ENCODE measurements at places on chromosomes 6 and 20.
A peak's percentile ranks its signal among the peaks of the same experiment; 100 is the strongest.

- H3K27me3 ChIP-seq = no peaks in the 10 kb centered on the region
- peak; percentile 64 for DNase-seq
- peaks cover 12% of the 10 kb centered on the region for H3K36me3 ChIP-seq
- peaks cover 36% of the 10 kb centered on the region for H3K4me1 ChIP-seq
These were observed 77.6 kb downstream of the ZMYND8 start for GRCh38 chr20:47278907-47279348.

GRCh38 chr6:5080574-5080973, 4.6 kb upstream of the PPP1R3G start:
- no peak overlapping the region for H3K27ac ChIP-seq
- DNase-seq = no peak

DNA sequence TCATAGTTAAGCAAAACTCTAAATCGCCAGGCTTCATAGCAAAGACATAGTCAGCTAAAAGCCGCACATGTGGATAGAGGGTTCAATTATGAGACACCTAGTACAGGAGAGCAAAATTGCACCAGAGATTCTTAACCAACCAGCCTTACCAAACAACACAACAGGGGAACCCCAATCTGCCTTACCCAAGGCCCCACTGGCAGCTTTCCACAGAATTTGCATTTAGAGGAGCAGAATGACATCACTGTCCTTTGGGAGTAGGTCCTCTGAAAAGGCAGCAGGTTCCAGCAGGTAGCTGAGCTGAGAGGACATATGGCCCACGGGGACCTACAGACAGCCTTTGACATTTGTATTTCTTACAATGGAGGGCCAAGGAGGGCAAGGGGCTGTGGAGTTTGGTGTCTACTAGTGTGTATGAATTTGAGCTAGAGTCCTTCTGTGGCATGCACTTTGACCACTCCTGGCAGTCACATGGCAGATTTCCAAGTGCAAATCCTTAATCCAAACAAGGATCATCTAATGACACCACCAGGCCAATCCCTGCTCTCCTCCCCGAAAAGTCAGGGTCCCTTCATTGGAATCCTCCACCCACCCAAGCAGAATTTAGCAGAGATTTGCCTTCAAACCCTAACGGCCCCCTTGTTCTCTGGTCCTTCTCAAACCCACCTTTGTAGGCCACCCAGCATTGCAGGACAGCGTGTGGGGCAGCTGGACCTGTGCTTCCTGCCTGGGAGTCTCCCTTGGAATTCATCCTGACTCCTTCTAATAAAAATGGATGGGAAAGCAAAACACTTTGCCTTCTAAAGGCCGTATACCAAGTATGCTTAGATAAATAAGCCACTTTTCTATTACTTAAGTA, 171.2 kb upstream of the SUPT3H start:
- H3K4me3 ChIP-seq = no peak overlapping the region
- no peak overlapping the region for H3K27ac ChIP-seq
- no peaks in the 10 kb centered on the region for H3K27me3 ChIP-seq

DNA sequence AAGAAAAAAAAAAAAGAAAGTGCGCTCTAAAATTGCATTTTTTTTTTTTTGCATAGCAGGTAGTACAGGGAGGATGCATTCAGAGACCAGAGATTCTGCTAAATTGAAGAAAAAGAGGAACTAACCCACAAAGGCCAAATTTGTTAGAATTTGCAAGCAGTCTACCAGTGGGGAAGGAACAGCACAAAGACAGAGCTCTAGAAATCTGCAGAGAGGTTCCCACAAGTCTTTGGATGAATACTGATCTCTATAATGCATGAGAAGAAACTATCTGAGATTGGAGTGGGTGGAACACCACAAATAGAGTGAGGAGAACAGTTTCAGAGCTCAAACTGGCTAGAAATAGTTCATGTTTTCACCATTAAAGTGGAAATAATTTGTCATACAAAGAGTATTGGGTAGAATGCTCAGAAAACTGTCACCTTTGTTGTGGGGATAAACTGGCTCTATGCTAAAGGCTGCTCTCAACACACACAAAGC, 79.6 kb upstream of the AHI1 start:
- H3K27me3 ChIP-seq = no peaks in the 10 kb centered on the region
- H3K4me3 ChIP-seq = no peak overlapping the region
- no peaks in the 10 kb centered on the region for H3K4me1 ChIP-seq
- no peak overlapping the region for H3K27ac ChIP-seq

- H3K4me3 ChIP-seq = no peak overlapping the region
- no peaks in the 10 kb centered on the region for H3K4me1 ChIP-seq
- no peaks in the 10 kb centered on the region for H3K36me3 ChIP-seq
- DNase-seq = no peak
- H3K27me3 ChIP-seq = no peaks in the 10 kb centered on the region
- H3K27ac ChIP-seq = no peak overlapping the region
These were observed 10.2 kb upstream of the HIVEP1 start for GRCh38 chr6:12001706-12002435.

- no peaks in the 10 kb centered on the region for H3K36me3 ChIP-seq
- H3K4me1 ChIP-seq = peaks cover 12% of the 10 kb centered on the region
- no peaks in the 10 kb centered on the region for H3K27me3 ChIP-seq
- H3K4me3 ChIP-seq = no peak overlapping the region
- DNase-seq = no peak
These were observed 19.1 kb upstream of the ARMC12 start for GRCh38 chr6:35717449-35718374.

GRCh38 chr20:846894-847278, 13.4 kb downstream of the FAM110A start:
- no peaks in the 10 kb centered on the region for H3K36me3 ChIP-seq

DNA sequence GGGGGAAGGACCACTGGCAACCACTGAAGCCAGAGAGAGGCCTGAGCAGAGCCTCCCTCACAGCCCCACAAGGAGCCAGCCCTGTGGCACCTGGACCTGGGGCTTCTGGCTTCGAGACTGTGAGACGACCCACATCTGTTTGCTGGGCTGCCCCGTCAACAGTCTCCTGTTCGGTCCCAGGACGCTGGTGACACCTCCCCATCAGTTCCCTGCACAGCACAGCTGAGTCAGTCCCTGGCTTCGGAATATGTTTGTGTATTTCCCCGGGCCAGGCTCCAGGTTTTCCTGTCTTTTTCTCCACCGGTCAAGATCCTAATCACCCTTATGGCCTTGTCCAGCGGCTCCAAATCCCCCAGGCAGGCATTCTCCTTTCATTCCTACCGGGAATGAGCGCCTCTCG, 46.4 kb upstream of the SMOC2 start:
- no peaks in the 10 kb centered on the region for H3K27me3 ChIP-seq
- no peaks in the 10 kb centered on the region for H3K4me1 ChIP-seq
- H3K4me3 ChIP-seq = no peak overlapping the region

DNA sequence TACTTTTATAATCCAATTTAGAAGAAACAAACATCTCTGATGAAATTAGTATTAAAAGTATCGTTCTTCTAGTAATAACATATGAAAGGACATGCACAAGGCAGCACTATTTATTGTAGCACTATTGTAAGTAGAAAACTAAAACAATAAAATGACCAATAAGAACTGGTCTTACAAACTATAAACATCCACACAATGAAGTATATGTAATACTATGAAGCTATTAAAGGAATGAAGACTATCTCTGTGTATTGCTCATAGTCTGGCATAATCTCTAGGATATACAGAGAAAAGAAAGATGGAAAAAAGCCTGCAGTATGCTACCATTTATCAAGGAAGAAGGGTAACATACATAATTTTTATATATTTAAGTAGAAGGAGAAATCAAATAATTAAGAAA, 16.7 kb downstream of the LCA5 start:
- DNase-seq = no peak
- H3K27me3 ChIP-seq = no peaks in the 10 kb centered on the region
- H3K27ac ChIP-seq = no peak overlapping the region
- H3K36me3 ChIP-seq = no peaks in the 10 kb centered on the region
- no peaks in the 10 kb centered on the region for H3K4me1 ChIP-seq

Data from ascending aorta (tissue), 2 donors.